ENCODE measurements at places on chromosomes 5 and 9.
A peak's percentile ranks its signal among the peaks of the same experiment; 100 is the strongest.

- no peak for DNase-seq
Measured at GRCh38 chr9:21268347-21268657, 28.5 kb upstream of the IFNA14 start.

GRCh38 chr5:93219641-93220145 lies 361.3 kb downstream of the NR2F1-AS1 start:
- no peak for DNase-seq

GRCh38 chr5:135272311-135272805 lies 126.7 kb downstream of the MACROH2A1 start:
- DNase-seq: no peak

DNA sequence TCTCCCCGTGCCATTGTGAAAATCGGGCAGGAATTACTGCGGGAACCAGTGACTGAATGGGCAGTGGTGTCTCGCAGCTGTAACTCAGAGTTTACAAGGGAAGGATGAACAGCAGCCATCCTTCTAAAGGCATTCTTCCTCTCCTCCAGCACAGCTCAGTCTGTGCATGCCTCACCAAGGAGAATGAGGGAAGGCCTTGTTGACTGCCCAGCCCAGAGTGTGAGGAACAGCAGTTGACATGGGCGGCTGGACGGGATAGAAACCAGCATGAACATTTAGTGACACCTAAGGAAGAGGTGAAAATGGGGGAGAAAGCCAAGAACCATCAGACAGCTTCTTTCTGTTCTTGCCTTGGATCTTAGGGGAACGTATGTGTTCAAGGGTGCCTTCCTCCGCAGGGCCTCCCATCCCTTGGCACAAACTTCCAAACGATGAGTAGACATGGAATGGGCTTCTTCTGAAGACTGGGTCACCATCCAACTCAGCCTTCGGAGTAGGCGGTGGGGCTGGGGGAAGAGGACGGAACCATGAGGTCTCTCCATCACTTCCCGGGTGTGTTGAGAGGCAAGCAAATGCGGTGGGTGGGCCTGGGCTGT lies 887 bp upstream of the PDE8B start:
- no peak for DNase-seq

DNA sequence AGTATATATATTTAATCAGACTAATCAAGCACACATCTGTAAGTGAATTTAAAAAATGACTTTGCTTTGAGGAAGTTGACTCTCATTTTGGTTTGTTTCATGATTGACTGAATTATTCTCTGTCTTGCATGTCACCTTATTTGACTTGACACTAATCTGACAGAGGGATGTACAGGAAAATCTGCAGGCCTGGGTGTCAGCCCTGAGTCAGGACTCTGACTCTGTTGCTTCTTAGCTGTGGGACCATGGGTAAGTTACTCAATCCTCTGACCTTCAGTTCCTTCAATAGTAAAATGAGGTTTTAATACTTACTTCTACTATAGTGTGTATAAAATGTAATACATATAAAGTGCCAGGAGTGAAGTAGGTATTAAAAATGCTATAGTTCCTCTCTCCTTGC lies 415.9 kb downstream of the ARHGEF28 start:
- DNase-seq: no peak

GRCh38 chr9:118558891-118559290 lies 810.3 kb downstream of the BRINP1 start:
- DNase-seq: no peak

DNA sequence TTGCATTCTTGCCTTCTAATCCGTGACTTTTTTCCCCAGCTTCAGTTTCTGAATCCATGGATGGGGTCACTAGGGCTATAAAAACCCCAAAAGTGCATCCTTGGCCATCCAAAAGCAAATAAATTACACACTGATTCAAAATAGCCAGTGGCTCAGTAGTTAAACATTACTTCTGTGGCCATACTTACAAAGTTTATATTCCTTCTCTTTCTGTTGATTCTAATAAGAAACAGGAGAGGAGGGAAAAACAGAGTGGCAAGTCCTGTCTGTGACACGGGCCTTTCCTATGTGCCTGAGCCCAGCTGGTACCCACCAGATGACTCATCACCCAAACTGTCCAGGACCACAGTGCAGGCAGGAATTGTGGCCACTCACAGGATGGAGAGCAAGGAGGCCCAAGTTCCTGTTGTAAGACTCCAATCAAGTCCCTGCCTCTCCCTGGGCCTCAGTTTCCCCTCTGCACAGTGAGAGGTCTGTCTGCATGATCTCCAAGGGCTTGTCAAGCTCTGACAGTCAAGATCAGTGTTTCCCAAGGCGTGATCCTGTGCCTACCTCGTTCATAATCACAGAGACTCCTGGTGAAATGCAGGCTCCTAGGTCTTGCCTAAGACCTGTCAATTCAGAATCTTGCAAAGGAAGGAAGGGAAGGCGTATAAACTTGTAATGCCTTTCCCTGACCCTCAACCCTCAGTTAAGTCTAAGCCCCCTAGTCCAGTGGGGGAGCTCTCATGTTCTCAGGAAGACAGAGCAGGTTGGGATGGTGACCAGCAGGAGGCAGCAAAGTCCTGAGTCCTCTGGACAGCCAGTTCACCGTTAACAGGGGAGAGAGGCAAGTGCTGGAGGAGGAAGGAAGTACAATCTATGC lies 29.5 kb downstream of the TNIP1 start:
- DNase-seq: peak; percentile 85

DNA sequence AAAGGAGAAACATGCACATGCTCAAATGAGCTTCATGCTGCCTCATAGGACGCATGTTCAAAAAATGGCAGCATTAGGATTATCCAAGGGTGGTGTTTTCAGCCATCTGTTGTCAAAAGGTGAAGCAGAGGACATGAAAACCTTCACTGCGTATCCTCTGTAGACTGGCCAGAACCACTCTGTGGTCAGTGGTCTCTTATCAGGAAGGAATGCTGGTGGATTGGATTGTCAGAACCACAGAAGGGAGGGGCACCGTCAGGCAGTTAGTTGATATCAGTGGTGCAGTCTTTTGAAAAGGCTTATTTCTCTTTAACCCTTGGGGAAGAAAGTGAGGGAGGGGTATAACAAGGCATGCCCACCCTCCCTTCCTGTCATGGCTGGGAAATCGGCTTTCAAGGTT lies 100.1 kb downstream of the FBXL7 start:
- DNase-seq: no peak
